ENCODE measurements at places on chromosomes 2 and 18.

GRCh38 chr2:210584834-210585233 lies 28.4 kb downstream of the CPS1 start:
- no peak for DNase-seq

GRCh38 chr2:172924097-172924660 lies 151.5 kb upstream of the MAP3K20 start:
- no peak for DNase-seq

DNA sequence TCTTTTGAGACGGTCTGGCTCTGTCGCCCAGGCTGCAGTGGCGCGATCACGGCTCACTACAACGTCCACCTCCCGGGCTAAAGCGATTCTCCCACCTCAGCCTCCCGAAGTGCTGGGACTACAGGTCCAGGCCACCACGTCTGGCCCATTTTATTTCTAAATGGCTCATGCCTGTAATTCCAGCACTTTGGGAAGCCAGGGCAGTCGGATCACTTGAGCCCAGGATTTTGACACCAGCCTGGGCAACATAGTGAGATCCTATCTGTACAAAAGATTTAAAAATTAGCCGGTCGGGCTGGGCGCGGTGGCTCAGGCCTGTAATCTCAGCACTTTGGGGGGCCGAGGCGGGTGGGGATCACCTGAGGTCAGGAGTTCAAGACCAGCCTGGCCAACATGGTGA lies 26.4 kb upstream of the EFHD1 start:
- no peak for DNase-seq

- no peak for DNase-seq
Measured at GRCh38 chr18:46468426-46469180, 188.4 kb downstream of the LOXHD1 start.

GRCh38 chr2:238906936-238907716 lies 59.2 kb downstream of the TWIST2 start:
- no peak for DNase-seq

DNA sequence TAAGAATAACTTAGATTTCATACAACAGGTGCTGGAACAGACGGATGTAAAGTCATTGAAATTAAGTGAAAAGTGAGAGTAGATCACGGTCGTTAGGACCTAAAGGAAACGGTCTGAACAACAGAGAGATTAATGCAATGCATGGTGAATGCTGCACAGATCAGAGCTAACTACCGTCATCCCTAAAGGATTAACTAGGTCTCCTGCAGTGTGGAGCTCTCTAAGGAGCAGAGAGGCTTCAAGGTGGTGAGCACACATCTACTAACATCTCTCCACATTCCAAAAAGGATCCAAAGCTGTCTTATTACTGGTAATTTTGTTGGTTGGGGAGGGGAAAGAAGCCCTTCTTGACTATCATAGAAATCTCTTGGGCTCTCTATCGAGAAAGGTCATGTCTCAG lies 75.3 kb downstream of the CABYR start:
- no peak for DNase-seq

DNA sequence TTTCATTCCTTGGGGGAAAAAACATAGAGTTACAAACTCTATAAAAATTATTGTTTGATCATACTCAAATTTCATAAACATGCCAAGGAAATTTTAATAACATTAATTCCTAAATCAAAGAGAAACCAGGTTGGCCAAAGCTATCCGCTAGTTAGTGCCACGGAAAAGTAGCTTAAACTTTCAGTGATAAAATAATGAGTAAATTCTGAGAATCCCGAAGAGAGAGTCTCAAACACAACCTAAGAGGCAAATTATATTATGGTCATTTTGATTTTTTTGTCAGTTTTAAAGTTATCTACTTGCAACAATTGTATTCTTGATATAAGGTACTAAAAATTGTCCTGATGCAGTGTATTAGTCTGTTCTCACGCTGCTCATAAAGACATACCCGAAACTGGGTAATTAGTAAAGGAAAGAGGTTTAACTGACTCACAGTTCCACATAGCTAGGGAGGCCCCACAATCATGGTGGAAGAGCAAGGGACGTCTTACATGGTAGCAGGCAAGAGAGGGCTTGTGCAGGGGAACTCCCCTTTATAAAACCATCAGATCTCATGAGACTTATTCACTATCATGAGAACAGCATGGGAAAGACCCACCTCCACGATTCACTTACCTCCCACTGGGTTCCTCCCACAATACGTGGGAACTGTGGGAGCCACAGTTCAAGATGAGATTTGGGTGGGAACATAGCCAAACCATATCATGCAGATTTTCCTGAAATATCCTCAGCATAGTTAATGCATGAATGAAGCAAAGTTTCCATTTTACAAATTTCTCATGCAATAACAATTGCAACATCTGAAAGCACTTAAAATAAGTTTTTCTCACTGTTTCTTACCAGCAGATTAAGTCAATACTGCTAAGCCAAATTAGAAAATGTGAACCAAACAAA lies 205.9 kb upstream of the STK17B start:
- DNase-seq = no peak

DNA sequence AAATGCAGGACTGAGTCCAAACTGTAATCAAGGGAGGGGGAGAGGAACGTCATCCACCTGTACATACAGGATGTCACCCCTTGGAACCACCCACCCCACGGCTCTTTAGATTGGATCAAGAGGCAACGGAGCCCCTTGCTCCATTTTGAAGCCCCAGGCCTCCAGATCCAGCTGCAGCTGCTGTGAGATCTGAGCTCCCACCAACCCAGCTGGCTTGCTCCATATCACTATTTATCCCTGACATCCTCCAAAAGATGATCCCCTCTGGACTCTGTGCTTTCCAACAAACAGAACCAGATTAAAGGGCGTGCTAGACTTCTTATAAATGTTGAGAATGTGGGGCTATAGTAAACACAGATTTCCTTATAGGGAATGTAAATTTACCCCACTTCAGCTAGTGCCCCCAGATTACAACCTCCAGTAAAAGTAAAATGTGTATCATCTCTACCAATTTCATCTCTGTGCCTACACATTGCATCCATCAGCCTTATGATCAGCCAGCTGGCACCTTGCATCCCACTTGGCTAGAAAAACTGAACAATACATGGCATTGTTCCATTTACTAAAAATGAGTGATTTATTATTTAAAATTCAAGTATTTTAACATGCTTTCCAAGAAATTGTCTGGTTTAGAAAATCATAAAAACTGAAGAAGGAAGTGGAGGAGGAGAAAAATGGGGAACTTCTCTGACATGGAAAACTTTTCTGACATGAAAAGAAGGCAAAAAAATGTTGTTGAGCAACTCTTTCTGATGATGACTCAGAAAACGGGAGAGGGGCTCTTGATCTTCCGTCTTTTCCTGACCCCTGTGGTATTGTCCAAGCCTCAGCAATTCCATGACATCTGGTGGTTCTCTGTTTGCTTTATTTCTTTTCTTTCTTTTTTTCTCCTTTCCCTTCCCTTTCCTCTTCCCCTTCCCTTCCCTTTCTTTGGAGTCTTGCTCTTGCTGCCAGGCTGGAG lies 262.6 kb upstream of the THUMPD2 start:
- DNase-seq = no peak

DNA sequence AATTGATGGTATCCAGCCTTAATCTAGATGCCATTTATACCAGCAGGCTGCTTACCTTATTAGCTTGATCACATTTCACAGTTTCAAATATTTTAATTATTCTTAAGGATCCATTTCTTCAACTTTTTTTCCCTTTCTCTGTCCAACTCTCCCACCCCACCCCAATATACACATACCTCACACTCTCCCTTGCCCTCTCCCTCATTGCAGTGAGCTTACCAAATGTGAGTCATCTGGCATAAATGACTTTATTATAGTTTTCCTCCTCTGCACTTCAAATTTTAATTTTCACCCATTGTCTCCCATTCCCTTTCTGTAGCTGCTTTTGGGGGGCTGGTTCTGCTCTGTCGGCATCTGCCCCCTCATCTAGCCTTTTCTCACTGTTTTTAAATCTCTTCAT lies 12.9 kb downstream of the HTR2B start:
- DNase-seq = no peak

DNA sequence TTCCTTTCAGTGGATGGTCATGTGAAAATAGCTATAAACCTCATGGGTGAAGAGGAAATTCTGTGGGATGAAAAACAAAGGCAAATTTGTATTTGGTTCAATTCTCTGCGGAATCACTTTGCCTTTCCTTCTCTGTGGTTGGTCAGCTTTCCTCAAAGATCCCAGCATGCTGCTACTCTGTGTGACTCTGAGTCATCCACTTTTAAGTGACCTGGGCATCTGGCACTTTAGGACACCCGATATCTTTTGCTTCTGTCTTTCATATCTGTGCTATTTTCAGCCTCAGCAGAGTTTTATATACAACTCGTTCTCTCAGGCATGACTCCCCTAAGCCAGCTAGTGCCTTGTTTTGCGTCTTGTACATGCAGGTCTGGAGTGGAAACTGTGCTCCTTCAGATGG lies 217.0 kb upstream of the PIEZO2 start:
- no peak for DNase-seq

DNA sequence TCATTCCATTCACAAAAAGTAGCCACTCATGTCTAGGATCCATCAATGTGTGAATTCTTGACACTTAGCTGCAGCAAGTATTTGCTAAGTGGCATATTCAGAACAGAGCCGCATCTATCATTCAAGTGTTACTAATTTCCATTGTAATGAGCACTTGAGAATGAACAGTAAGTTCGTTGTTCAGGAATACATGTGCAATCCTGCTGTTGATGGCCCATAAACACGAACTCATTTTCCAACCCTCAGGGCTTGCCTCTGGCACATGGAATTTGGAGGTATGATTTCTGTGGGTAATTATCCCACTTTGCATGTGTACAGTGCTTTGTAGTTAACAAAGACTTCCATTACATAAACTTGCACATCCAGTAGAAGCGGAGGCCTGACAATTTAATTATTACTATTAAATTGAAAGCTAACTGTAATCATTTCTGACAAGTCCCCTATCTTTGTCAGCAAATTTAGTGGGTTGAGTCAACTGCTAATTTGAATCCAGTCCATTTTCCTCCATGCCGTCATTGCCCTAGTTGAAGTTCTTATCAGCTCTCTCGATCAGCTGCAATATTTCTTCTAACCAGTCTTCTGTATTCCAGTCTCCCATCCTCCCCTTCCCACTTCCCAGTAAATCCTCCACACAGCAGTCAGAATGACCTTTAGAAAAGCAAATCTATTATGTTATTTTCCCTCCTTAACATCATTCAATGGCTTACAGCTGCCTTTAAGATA lies 116.0 kb upstream of the AQP4 start:
- no peak for DNase-seq

DNA sequence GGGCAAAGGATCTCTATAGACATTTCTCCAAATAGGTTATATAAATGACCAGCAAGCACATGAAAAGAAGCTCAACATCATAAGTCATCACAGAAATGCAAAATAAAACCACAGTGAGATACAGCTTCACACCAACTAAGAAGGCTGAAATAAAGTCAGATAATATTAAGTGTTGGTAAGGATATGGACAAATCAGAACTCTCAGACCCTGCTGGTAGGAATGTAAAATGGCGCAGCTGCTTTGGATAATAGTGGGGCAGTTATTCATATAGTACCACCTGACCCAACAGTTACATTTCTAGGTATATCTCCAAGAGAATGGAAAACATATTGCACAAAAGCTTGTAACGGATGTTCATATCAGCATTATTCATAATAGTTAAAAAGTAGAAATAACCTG lies 14.0 kb downstream of the EPB41L5 start:
- DNase-seq = no peak

GRCh38 chr2:218322768-218323525 lies 30.6 kb upstream of the TMBIM1 start:
- peak; percentile 73 for DNase-seq

- DNase-seq = no peak
Measured at GRCh38 chr18:25229081-25229480, 122.9 kb downstream of the ZNF521 start.
